C1 segment of cervical spinal cord (tissue), 14 donors: ENCODE measurements at places on chromosomes 2 and 18.

DNA sequence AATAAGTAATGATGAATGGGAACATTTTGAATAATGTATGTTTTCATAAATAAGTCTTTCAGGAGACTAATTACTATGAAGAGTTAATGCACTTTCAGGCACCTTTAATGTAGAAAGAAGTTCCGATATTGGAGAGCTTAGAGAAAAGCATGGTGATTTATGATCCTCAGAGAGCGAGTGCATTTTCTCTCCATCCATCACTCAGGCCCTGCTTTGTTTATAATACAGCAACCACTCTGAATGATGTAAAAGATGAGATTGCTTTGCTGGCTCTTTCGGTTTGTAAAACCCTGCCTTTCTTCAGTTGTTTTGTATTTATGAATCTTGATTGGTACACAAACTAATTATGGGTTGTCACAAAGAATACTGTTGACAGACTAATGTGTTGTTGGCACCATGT is 132.0 kb downstream of the NYAP2 start:
- DNase-seq: no peak

DNA sequence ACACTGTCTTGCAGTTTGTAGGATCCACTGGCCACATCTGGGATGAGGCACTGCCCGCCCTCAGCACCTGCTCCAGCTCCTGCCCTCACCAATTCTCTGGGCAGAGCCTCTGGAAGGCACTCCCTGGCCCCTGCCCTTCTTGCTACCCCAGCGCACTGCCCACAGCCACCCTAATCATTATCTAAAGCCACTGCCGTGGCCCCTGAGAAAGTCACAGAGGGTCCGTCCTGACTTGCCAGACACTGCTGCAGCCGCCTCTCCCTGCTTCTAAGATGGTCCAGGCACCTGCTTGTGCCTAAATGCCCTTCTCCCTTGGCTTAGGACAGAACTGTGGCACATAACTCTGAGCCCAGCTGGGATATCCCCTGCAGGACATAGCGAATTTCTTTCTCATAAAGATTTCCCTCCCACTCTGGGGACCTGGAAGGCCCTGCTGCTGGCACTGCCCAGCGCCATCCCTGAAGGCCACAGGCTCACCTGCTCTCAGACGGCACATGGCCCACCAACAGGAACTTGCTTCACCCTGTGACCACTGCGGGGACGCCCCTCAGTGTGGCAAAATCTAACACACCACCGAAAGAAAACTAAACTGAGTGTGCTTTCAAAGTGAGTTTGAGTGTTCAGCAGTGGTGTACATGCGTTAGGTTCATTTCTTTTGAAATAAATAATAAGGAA is 244.9 kb downstream of the HDAC4 start:
- no peak for DNase-seq

- DNase-seq: no peak
Observed at GRCh38 chr18:79411614-79412526, 16.1 kb downstream of the NFATC1 start.

DNA sequence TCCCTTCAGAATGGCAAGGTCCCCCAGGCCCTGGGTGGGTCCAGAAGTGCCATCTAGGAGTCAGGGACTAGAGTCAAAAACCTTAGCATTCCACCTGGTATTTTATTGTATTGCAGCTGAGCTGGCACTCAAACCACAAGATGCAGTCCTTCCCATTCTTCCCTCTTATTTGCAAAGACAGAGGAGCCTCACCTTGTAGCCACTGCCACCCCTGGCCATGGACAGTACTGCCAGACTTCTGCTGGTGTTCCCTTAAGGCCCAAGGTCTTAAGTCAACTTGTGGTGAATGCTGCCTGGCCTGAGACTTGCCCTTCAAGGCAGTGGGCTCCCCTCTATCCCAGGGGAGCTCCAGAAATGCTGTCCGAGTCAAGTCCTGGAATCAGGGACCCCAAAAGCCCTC is 6.9 kb downstream of the UGT1A10 start:
- no peak for DNase-seq

DNA sequence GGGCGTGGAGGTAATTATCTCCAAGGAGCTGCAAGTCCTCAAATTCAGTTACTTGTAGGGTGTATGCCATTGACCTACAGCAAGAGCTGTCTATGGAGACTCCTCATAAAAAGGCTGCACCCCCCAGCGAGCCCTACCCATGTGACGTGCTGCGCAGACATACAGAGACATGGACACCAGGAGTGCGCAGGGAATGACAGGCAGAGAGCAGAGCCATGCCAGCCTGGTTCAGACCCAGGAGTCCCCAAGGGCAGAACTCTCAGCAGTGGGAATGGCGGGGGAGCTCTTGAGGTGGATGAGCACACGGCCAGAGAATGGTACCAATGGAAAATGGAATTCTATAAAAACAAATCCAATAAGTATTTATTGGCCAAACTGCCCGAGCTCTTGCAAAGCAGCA is 310.1 kb downstream of the MYCN start:
- no peak for DNase-seq

DNA sequence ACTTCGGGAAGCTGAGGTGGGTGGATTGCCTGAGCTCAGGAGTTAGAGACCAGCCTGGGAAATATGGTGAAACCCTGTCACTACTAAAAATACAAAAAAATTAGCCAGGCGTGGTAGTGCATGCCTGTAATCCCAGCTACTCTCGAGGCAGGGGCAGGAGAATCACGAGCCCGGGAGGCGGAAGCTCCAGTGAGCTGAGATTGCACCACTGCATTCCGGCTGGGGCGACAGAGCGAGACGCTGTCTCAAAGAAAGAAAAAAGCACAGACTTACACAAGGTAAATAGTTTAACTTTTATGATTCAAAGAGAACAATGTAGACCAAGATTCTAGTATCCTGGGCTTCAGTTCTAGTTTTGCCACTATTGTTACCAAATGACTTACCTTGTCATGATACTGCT is 37.4 kb downstream of the NCKAP1 start:
- no peak for DNase-seq

DNA sequence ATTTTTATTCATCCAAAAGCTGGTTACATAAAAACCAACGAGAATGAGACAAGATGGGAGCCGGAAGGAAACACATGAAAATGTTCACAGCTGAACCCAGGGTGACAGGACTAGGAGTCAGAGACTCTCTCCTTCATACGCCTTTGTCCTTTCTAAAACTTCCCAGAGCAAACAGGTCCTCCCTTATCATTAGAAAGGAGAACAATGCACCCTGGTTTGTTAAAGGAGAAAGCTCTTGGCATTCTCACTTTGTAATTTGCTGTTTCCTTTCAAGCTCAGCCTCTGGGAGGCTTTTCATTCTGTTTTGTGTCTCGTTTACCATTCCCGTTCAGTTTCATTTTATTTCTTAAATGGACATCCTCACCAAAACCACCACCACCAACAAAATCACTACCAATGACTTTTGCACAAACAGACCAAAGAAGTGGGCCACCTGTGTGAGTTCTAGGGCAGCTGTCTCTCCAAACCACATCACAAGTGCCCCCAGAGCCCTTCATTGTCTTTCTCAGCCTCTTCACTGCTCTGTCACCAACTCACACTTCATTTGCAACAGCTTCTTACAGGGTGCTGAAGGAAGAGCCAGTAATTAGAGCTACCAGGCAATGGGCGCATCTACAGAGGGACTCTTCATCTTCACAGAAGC is 105.3 kb downstream of the HDAC4 start:
- no peak for DNase-seq

DNA sequence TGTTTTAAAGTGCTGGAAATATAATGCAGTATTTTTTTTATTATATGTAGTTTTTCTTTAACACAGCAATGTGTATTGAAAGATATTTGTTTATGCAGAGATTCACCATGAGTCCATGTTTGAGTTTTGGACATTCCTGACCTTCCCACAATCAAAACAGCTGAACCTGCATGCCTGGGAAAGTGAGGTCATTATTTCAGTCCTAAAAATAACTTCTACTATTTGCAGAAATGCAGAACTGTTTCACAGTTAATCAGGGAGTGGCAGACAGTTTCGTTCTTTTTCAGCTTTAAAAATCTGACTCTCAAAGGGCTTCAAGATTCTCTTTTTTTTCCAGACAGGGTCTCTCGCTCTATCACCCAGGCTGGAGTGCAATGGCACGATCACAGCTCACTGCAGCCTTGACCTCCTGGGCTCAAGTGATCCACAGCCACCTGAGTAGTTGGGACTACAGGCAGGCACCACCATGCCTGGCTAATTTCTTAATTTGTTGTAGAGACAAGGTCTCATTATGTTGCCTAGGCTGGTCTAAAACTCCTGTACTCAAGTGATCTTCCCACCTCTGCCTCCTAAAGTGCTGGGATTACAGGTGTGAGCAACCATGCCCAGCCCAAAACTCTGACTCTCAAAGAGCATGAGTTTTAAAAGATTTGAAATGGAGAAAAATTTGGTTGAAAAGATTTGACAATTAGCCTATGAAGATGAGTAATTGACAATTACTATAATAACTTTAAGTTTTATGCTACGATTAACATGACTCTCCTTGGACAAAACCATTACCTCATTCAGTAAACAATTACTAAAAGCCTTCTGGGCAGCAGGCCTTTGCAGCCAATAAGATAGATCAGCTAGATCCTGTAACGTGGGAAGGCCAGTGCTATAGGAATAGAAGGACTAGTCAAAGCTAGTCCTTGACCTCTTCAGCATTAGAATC is 5.0 kb upstream of the MYL12B start:
- no peak for DNase-seq

DNA sequence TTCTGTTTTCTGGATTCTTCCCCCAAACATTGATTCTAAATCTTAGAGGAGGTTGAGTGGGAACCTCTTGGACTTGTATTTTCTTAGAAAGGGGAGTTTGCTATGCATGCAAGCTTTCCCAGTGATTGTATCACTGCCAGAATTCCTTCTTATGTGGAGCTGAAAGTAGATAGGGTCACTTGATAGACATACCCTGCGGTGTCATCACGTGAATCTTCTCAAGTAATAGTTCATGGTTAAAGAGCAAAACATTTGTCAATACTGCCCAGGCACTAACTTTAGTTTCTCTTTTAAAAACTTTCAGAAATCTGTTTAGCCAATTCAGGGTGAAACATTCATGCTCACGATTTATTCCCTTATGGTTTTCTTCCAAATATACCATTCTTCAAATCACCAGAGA is 6.4 kb downstream of the PMAIP1 start:
- no peak for DNase-seq

- DNase-seq: no peak
Observed at GRCh38 chr2:144456680-144457079, 63.2 kb downstream of the ZEB2 start.

GRCh38 chr2:170224692-170225294 is 46.8 kb downstream of the MYO3B start:
- DNase-seq: no peak

- DNase-seq: no peak
Observed at GRCh38 chr18:45004546-45005080, 323.9 kb downstream of the SETBP1 start.

DNA sequence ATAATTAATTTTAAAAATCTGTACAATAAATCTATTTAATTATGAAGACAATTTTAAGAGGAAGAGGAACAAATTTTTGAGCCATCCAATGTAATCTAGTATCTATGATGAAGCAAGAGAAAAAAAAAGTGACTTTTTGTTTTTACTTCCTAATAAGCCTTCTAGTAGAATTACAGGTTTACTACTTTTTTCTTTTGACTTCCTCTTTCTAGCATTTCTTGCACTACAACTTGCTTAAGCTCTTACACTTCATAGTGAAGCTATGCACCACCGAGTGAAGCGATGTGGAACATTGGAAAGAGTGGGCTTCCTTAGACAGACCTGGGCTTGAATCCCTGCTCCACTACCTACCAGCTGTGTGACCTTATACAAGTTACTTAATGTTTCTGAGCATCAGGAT is 2.1 kb downstream of the SERPINB2 start:
- DNase-seq: no peak

DNA sequence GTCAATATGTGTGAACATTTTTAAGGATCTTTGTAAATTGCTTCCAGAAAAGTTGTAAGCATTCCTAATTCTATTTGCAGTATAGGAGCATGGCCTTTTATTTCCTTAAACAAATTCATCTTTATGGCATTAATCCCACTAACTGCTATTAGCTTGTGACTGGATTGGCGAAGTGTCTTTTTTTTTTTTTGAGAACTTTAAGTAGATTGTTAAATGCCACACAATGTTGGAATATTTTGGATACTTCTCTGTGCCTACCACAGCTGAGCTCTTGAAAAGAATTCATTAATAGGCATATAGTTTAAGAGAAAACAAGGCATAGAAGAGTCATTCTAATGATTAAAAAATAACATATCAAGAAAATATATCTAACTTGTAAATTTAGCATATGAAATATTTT is 129.7 kb downstream of the LAMA3 start:
- no peak for DNase-seq
